Iris pigment epithelial cell (primary cell): ENCODE measurements at places on chromosomes 12 and 14.

DNA sequence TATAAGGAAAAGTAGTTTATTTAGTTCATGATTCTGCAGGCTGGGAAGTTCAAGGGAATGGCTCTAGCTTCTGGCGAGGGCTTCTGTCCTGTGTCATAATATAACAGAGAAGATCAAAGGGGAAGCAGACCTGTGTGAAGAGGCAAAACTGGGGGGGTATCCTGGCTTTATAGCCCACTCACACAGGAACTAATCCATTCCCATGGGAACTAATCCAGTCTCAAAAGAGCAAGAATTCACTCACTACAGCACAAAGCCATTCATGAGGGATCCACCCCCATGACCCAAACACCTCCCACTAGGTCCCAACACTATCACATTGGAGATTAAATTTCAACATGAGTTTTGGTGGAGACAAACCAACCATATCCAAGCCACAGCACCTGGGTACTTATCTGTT lies 6.9 kb downstream of the ALDH6A1 start:
- DNase-seq, result no peak

- peak; percentile 67 for DNase-seq
Measured at GRCh38 chr14:86858031-86858430, 1135.0 kb downstream of the GALC start.

DNA sequence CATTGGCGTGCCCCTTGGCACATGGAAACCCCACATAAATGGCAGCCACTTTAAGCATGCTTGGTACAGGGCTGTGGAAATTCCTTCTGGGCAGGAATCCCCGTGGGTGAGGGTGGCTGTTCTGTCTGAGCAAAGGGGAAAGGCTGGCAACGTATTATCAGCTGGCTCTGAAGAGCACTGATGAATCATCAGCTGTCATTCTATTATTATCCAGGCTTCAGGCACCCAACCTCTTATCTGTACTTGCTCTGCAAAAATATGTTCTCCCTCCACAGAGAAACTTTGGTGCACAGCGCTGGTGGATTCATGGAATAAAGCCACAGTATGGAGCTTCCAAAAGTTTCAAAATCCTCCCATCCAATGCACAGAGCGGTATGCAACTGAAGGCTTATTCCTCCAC lies 167.1 kb downstream of the TBX5 start:
- DNase-seq, result peak; percentile 4

DNA sequence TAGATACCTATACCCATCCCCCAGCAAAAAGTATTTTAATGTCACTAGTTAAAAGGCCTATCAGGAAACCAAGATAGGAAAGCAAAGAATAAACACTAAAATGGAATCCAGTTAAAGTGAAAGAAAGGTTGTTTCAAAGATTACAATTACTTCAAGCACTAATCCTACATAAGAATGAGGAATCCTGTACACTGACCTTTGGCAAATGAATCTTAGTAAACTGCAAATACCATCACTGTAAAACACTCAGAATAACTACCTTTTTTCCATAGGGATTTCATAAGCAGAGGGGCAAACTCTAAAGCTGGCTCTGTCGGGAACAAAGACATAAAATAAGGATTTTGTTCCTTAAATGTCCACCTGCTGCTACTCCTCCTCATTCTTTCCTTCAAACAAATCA lies 25.9 kb downstream of the CEP83 start:
- DNase-seq, result no peak

- peak; percentile 54 for DNase-seq
Measured at GRCh38 chr12:78697817-78698415, 166.7 kb upstream of the SYT1 start.

- no peak for DNase-seq
Measured at GRCh38 chr12:115838952-115839351, 438.5 kb downstream of the MED13L start.

GRCh38 chr14:91229743-91230200 lies 14.7 kb downstream of the GPR68 start:
- peak; percentile 68 for DNase-seq

- peak; percentile 67 for DNase-seq
Measured at GRCh38 chr12:28569698-28570411, 379.6 kb downstream of the CCDC91 start.

GRCh38 chr12:55683676-55684075 lies 24.0 kb downstream of the ITGA7 start:
- DNase-seq, result no peak

DNA sequence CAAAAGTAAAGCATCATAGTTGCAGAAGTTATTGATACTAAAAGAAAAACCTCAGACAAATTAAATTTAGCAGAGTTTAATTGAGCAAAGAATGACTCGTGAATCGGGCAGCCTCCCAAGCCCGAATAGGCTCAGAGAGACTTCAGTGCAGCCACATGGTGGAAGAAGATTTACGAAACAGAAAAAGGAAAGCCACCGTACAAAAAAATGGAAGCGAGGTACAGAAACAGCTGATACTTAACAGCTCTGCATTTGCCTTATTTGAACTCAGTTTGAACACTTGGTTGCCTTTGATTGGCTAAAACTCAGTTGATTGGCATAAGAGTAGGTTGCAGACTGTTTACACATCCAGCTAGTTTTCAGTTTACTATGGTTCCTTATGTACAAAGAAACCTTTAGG lies 12.9 kb downstream of the TTC9 start:
- no peak for DNase-seq

- DNase-seq, result no peak
Measured at GRCh38 chr14:79638672-79639266, 572.5 kb downstream of the DIO2 start.

- no peak for DNase-seq
Measured at GRCh38 chr12:25761356-25761755, 197.1 kb upstream of the RASSF8 start.

DNA sequence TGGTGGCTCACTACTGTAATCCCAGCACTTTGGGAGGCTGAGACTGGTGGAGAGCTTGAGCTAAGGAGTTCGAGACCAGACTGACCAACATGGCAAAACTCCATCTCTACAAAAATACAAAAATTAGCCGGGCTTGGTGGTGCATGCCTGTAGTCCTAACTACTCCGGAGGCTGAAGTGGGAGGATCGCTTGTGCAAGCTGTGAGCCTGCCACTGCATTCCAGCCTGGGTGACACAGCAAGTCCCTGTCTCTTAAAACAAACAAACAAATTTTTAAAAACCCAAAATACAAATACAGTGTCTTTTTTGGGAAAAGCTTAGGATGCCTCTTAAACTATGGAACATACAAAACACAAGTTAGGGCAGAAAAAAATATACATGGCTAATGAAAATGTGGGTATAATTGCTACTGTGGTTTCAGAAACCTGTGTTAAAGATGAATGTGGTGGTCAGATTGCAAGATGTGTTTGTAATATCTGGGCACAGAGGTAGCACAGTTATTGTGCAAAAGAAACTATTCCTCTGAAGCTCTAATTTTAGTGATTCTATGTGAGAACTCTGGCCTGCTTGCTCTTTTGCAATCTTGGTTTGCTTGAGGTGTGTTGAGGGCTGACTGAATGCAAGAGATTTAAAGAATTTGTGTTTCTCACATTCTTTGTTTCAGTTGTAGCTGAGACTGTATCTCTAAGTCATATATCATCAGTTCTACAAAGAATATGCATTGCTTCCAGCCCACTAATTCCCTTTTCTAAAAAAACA lies 3.9 kb upstream of the HSPA2 start:
- DNase-seq, result peak; percentile 80

DNA sequence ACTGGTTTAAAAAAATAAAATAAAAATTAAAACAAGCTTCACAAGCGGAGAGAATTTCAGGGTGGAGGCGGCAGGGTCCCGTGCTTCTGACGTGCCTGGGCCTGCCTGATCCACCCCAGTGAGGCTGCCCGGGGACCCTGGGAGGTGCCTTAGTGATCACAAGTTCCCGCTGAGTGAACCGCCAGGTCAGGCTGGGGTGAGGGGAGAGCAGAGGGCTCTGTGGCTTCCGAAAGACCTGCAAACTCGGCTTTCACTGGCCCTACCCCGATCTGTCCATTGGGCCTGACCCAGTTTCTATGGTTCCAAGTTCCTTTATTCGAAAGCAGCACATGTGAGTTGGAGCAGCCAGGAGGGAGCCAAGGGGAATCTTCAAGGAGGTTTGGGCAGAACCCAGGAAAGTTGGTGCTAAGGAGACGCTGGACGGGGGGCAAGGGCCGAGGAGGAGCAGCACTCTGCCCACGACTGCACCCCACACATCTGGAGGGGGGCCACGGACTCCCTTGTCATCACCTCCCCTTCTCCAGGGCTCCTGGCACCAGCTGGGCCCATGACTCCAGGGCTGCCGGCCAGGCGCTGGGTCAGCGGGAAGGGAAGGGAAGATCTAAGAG lies 12.9 kb downstream of the MMP14 start:
- DNase-seq, result peak; percentile 59
